ENCODE measurements at places on chromosomes 12 and 14.

DNA sequence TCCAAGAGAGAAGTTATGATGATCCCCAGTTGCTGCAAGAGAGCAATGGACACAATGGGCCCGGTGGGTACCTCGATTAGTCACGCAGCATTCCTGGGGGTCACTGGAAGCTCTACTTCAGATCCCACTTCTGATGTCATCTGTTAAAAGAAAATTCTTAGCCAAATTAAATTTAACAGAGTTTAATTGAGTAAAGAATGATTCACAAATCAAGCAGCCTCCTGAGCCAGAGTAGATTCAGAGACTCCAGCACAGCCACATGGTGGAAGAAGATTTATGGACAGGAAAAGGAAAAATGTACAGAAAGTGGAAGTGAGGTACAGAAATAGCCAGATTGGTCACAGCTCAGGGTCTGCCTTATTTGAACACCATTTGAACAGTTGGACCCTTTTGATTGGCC is 107.5 kb downstream of the SPTSSA start:
- no peak for DNase-seq

GRCh38 chr12:14408208-14408607 is 42.7 kb downstream of the ATF7IP start:
- no peak for DNase-seq

GRCh38 chr12:100867639-100868393 is 73.2 kb downstream of the ANO4 start:
- DNase-seq, result no peak

DNA sequence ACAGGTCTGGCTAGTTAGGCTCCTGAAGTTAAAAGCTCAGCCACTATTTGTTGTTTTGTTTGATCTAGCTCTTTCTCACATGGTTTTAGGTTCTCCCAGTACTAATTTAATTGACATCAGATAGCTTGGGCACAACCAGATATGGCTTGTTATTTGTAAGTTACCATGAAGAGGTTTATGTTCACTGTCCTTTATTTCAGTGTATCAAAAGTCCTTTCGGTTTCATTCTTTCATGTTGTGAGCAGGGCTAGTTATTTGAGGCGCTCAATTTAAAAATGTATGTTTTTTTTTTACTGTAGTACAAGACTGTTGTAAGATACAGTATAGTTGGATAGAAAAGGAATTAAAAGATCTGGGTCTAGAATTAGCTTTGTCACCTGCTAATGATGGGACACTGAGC is 7.0 kb downstream of the GPX2 start:
- no peak for DNase-seq

GRCh38 chr14:60204843-60205774 is 39.9 kb upstream of the DHRS7 start:
- no peak for DNase-seq

- DNase-seq, result no peak
Observed at GRCh38 chr14:92555465-92556111, 42.0 kb downstream of the RIN3 start.

- DNase-seq, result no peak
Observed at GRCh38 chr12:121697093-121697698, 15.4 kb upstream of the TMEM120B start.

GRCh38 chr12:86091681-86092080 is 164.5 kb downstream of the MGAT4C start:
- no peak for DNase-seq

GRCh38 chr14:95318399-95319311 is 1.1 kb downstream of the CLMN start:
- no peak for DNase-seq

GRCh38 chr12:119239040-119239439 is 60.3 kb downstream of the HSPB8 start:
- DNase-seq, result no peak

DNA sequence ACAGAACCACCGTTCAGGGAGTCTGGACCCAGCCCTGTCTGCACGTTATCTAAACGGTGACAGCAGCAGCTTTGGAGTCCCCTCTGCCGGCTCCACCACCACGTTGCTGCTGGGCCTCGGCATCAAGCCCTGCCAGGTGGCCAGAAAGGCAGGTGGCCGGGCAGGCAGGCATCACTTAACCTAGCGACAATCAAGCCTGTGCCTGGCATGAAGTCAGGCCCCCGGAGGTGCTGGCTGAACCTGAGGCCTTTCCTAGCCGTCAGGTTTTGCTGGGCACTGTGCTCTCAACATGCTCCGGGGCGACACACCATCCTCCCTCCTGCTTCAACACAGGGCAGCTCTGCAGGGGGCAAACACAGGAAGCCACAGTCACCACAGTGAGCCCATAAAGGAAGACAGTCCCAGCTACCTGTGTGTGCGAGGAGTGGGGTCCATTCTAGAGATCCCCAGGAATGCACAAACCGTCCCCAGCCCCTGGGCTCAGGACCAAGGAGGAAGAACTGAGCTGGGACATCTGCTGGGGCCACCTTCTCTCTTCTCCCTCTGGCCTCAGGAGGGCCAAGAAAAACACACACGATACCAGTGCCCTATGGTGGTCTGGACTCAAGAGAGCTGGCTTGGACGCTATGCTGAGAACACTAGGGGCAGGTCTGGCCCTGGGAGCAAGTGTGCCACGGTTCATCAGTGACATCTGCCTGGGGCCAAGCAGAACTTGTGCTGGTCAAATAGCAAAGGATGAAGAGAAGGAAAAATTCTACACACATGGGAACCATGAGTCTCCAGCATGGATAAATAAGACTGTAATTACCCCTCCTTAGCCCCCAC is 44.7 kb downstream of the CCDC88C start:
- DNase-seq, result no peak
